ENCODE measurements at places on chromosomes 6 and 20.

GRCh38 chr6:134190883-134191282 is 127.0 kb downstream of the SGK1 start:
- DNase-seq, result no peak

DNA sequence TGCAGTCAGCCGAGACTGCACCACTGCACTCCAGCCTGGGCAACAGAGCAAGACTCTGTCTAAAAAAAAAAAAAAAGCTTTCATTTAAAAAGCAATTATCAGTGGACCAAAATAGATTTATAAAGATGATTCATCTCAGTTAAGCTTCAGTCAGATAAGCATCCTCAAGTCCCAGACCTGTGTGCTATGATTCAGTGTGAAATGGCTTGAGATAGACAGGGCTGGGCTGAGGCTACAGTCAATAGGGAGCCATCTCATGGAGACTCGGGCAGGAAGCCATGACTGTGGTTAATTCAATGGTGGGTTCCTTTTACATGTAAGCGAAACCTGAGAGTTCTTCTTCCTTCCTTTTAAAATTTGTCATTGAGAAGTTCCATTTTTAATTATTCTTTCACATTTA is 276.0 kb downstream of the TFAP2A start:
- DNase-seq, result no peak

GRCh38 chr6:139841794-139842215 is 467.4 kb upstream of the CITED2 start:
- DNase-seq, result peak; percentile 28

DNA sequence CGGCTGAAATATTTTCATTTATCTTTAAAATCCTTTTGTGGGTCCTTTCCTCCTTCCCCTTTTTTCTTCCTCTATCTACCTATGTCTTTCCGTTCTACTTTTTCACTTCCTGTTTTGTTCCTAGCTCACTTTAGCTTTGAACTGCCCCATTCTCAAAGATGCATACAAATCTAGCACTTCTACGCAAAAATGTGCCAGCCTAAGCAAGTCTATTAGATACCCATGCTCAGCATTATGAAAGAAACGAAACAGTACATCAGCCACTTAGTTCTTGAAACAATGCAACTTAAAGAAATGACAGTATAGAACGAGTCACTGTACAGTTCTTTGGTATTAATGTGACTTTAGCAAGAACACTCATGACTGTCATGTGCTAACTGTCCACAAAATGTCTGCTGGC is 47.3 kb upstream of the MARCKS start:
- peak; percentile 57 for DNase-seq

GRCh38 chr6:37777272-37777834 is 42.2 kb upstream of the ZFAND3 start:
- DNase-seq, result no peak

GRCh38 chr20:44052166-44052565 is 134.8 kb downstream of the JPH2 start:
- no peak for DNase-seq

Data from memory B cell (primary cell).